ENCODE measurements at places on chromosomes 13 and 19.
A peak's percentile ranks its signal among the peaks of the same experiment; 100 is the strongest.

DNA sequence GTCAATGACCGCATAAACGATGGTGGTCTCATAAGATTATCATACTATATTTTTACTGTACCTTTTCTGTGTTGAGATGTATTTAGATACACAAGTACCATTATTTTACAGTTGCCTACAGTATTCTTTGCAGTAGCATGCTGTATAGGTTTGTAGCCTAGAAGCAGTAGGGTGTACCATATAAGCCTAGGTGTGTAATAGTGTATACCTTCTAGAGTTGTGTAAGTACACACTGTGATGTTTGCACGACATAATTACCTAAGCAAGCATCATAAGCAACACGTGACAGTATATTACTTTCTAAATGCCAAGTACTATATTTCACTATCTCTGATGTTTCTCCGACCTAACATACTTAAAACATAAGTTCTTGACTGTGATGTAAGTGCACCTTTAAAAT lies 2.7 kb downstream of the LPAR6 start:
- peak; percentile 24 for DNase-seq

DNA sequence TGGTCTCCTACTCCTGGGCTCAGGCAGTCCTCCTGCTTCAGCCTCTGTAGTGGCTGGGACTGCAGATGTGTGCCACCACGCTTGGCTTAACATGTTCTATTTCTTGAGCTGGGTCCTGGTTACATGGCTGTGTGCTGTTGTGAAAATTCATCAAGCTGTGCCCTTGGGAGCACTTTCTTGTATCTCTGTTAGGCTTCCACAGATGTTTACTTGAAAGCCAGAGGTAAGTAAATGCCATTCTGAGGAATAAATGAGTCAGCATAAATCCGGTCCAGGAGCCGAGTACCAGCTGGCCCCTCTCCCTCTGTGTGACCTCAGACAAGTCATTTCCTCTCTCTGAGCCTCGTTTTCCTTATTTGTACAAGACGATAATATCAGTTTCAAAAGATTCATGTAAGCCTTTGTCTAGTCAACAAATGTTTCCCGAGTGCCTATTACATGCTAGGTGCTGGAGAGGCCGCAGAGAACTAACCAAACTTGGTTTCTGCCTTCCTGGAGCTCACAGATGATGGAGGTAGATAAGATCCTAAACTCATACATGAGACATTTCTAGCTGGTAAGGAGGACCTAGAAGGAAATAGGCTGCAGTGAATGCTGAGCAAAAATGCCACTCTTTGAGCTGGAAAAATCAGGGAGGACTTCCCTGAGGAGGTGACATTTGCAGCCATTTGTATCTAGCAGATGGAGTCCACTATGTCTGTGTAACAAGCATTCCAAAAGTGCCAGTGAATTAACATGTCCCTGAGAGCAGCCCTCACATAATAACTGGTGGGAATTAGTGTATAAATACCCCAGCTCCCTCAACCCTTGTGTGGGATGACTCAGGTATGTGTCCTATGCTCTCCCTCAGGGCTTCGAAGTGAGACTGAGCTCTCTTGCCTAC lies 2.7 kb upstream of the RASAL3 start:
- DNase-seq = peak; percentile 33

GRCh38 chr13:106286811-106287210 lies 248.7 kb downstream of the EFNB2 start:
- DNase-seq = no peak

DNA sequence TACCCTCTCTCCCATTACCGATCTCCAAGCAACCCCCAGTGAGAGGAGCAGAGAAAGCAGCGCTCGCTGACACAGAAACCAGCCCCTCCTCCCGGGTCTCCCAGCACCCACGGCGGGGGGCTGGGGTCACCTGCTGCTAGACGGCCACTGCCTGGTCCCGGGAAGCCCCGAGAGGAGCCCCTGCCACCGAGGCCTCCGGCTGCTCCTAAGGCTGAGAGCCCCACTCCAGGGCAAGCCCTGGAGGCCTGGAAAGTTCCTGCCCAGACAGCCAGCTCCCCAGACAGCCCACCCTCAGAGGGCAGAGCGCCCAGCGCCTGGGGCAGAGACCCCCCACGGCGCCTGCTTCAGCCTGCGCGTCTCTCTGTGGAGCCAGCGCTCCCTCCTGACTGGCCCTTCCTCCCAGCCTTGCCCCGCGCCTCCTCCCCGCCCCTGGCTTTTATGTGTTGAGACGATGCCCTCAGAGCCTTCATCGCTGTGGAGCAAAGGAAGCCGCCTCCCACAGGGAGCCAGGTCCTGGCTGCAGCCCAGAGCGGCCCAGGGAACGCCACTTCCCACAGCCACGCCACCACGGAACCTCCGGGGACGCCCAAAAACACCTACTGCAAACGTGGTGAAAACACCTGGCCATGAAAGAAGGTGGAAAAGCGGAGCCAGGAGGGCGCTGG lies 51.1 kb downstream of the MLLT1 start:
- no peak for DNase-seq
